GM18507 (cell line): ENCODE measurements at places on chromosomes 4 and X.

- no peak for DNase-seq
Observed at GRCh38 chr4:26779674-26780073, 81.0 kb upstream of the STIM2 start.

DNA sequence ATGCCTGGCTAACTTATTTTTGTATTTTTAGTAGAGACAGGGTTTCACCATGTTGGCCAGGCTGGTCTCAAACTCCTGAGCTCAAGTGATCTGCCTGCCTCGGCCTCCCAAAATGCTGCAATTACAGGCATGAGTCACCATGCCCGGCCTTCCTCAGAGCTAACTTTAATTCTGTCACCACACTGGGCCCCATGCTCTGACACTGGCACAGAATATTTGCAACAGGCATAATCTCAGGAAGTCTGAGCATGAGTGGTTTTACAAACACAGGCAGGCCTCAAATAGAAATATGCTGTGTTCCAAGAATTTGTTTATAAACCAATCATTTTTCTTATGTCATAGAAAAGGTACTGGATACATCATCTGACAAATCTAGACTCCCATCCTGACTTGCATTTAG lies 32.7 kb upstream of the FAM9C start:
- DNase-seq: no peak

DNA sequence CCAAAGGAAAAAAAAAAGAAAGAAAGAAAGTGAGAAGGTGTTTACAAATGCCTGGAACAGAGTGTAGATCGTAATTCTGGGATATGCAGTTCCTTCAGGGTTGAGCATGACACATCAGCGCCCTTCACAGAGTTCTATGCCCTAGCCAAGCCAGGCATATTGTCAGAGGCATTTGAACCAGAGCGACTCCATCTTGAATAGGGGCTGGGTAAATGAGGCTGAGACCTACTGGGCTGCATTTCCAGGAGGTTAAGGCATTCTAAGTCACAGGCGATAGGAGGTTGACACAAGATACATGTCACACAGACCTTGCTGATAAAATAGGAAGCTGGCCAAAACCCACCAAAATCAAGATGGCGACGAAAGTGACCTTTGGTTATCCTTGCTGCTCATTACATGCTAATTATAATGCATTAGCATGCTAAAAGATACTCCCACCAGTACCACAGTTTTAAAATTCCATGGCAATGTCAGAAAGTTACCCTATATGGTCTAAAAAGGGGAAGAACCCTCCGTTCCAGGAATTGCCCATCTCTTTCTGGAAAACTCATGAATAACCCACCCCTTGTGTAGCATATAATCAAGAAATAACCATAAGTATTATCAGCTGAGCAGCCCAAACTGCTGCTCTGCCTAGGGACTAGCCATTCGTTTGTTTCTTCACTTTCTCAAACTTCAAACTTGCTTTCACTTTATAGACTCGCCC lies 23.5 kb upstream of the LRBA start:
- DNase-seq: no peak

- DNase-seq: no peak
Observed at GRCh38 chr4:185548587-185548986, 13.3 kb upstream of the PDLIM3 start.

GRCh38 chr4:152700151-152700550 lies 20.4 kb upstream of the TMEM154 start:
- no peak for DNase-seq

DNA sequence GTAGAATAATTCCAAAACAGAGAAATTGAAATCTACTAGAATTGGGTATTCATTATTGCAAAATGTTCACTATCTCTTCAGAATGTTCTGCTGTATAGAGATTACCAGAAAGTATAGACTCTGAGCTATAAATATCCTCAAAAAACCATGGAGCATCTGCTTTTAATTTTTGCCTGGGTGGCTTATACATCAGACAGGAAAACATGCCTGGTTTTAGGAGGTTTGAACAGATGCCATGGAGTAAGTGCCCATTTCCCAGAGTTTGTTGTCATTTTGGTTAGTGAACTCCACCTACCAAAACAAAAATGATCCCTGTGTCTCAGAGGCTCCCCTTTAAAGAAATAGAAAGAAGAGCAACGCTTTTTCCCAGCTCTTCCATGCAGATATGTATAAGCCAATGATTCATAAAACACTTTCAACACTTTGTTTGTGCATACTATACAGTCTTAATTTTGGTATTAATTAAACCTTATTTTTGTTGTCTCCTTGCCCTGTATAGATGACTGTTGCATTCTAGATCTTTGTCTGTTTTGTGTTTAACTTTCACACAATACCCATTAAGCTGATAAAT lies 68.7 kb downstream of the MEPE start:
- DNase-seq: no peak

DNA sequence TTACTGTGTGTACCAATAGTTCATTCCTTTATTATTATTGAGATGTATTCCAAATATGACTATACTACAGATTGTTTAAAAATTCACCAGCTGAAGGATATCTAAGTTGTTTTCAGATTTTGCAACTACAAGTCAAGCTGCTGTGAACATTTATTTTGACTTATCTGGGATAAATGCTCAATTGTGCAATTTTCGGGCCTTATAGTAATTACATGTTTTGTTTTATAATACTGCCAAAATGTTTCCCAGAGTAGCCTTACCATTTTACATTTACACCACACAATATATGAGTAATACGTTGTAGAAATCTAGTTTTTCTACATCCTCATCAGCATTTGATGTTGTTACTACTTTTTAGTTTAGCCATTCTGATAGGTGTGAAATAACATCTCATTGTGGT lies 179.6 kb downstream of the ANTXR2 start:
- DNase-seq: no peak

DNA sequence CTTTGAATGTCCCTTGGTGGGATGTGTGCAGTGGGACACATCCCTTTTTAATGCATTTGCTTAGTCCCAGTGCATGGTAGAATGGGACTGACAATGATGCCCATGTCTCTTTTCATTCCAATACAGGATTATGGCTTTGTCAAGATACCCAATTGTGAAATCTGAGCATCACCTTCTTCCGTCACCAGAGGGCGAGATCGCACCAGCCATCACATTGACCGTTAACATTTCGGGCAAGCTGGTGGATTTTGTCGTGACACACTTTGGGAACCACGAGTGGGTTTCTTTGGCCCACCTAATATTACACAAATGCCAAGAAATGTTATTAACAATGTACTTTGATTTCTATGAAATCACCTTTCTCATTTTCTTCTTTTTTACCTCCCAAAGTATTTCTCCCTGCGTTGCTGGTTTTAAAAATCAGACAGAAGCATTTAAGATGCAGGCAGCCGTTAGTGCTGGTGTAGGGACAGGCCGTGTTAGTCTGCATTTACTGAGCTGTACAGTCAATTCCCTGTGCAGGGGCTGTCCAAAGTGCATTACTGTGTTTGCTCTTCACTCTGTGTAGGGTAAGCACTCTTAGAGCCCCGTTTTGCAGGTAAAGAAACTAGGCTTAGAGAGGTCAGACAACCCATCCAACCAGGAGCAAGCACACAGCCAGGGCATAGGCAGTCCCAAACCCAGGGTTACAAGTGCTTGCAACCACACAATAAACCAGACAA lies 46.5 kb downstream of the CWH43 start:
- no peak for DNase-seq

GRCh38 chr4:54005475-54005874 lies 58.9 kb downstream of the CHIC2 start:
- no peak for DNase-seq
